ENCODE measurements at places on chromosomes 4 and X.

DNA sequence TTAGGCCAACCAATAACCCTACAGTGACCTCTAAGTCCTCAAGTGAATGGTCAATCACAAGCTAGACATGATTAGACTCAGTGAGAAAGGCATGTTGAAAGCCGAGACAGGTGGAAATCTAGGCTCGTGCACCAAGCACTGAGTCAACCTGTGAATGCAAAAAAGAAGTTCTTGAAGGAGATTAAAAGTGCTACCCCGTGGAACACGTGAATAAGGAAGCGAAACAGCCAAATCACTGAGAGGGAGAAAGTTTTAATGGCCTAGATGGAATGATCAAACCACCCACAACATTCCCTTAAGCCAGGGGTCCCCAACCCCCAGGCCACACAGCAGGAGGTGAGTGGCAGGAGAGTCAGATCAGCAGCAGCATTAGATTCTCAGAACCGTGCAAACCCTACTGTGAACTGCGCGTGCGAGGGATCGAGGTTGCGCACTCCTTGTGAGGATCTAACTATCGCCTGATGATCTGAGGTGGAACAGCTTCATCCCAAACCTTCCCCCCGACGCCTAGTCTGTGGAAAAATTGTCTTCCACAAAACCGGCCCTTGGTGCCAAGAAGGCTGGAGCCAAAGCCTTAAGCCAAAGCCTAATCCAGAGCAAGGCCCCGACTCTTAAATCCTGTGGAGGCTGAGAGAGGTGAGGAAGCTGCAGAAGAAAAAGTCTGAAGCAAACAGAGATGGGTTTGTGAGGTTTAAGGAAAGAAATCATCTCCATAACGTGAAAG is 19.5 kb upstream of the PDE6B start:
- DNase-seq = no peak

- no peak for DNase-seq
These were observed 100.3 kb upstream of the RPL34 start for GRCh38 chr4:108519911-108520601.

DNA sequence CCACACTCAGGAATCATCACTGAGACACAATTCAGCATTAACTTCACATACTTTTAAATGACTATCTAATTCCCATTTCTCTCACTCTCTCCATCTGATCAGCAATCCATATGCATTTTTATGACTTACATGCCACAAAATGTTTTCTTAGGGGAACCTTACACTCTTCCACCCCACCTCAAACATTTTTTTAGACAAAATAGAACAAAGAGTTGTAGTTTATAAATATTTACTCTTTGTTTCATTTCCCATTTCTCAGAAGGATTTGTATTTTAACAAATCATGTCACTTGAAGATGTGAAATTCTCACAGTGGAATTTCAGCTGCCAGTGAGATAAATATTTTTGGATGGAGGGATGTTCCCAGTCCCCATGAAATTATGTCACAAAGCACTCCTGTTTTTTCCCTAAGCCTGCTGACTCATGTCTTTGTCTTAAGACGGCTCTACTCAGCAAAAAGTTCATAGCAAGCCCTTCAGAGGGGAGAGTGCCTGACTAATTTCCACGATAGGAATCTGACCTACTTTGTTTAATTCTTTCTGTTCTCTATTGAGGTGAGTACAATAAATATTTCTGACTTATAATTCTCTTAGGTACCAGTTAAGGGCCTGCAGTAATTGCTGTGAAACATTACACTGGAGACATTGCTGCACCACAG is 257.7 kb downstream of the THOC2 start:
- DNase-seq = no peak

DNA sequence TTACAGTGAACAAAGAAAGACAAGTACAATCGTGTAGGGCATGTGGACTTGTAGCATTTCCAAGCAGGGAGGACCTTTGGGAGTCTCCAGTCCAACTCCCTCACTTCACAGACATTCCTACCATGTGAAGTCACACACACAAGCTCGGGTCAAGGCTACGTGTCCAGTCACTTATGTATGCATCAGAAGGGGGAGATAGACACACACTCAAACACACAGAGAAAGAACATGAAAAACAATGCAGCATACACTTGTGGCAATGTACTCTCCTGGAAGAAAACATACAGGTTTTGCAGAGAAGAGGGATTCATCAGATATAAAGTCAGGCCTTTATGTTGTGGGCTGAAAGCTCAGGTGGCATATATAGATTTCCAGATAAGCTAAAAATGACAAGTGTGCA is 136.1 kb upstream of the MID1 start:
- DNase-seq = no peak

GRCh38 chr4:8351931-8352367 is 82.4 kb downstream of the HTRA3 start:
- no peak for DNase-seq

DNA sequence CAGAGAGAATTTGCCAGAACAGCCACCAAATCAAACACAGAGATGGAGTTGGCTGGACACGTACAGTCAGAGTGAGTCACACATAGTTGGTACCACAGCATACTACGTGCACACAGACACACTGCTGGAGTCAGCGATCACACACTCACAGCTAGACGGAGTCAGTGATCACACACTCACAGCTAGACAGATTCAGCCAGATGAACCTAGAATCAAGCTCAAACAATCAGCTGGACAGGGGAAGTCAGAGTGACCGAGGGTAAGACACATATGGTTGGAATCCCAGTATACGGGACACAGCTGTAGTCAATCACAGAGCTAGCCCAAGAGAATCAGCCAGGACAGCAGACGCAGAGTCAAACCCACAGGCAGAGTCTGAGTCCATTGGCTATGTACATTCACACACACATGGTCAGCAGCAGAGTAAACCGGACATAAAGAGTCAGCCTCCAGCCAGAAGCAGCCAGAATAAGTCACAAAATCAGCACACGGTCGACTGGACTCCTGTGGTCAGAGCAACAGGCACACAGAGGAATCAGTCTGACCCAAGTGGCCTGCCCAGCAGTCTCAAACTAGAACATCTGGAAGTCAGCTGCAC is 4.6 kb downstream of the SLC38A5 start:
- no peak for DNase-seq

DNA sequence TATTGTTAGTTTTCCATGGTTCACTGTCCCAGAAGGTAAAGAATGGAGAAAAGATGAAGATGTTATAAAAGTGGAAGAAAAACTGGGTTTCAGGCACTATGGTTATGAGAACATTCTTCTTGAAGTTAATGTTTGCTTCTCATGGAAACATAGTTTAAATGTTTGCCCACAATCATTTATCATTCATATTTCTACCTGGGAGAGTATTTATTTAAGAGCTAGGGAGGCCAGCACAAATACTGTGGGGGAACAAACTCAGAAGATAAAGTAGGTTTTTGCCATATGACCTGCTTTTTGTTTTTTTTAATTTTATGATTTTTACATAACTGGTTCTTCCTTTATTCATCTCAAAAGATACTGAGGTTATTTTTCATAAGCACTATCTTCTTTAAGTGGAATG is 96.8 kb downstream of the GC start:
- DNase-seq = no peak

DNA sequence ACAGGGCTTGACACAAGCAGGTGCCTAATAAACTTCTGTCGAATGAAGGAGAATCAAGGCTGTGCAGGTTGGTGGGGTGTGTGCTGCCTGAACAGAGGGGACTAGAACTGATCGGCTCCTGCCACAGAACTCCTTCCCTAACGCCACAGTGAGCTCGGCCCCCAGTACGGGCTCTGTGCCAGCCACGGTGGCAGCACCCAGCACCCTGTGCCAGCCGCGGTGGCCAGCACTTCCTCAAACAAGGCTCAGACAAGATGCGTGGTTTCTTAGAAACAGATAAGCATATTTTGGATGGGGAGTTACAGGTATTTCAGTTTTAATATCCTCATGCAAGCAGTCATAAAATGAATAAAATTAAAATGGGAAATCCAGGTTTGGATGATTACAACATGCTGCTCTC is 26.0 kb upstream of the C4orf50 start:
- no peak for DNase-seq

GRCh38 chr4:137623013-137623412 is 90.7 kb upstream of the PCDH18 start:
- no peak for DNase-seq

- no peak for DNase-seq
These were observed 5.9 kb upstream of the PLAC1 start for GRCh38 chrX:134664202-134664601.

- no peak for DNase-seq
These were observed 92.5 kb downstream of the PPP3CA start for GRCh38 chr4:101254776-101255175.

DNA sequence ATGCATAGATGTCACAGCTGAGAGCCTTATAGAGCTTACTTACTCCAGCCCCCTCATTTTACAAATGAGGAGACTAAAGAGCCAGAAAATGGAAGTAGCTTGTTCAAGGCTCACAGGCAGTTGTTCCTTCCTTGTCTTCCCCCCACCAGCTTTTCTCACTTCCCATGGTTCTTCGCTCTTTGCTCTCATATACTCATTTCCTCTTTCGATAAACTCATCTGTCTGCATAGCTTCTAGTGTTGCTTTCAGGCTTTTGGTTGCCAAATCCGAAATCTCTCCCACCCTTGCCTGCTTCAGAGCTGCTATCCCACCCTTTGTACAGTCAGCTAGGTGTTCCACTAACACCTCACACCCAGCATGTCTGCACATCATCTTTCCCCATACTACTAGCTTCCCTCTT is 25.0 kb upstream of the GJB1 start:
- no peak for DNase-seq

GRCh38 chrX:153414856-153415510 is 3.7 kb downstream of the ZFP92 start:
- DNase-seq = no peak

DNA sequence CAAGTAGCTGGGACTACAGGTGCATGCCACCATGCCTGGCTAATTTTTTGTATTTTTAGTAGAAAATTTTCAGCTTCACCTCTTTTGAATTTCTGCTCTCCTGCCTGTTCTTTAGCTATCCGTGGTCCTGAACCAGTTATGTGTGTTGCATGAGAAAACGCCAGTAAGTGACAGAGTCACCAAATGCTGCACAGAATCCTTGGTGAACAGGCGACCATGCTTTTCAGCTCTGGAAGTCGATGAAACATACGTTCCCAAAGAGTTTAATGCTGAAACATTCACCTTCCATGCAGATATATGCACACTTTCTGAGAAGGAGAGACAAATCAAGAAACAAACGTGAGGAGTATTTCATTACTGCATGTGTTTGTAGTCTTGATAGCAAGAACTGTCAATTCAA is 13.9 kb downstream of the ALB start:
- DNase-seq = no peak

DNA sequence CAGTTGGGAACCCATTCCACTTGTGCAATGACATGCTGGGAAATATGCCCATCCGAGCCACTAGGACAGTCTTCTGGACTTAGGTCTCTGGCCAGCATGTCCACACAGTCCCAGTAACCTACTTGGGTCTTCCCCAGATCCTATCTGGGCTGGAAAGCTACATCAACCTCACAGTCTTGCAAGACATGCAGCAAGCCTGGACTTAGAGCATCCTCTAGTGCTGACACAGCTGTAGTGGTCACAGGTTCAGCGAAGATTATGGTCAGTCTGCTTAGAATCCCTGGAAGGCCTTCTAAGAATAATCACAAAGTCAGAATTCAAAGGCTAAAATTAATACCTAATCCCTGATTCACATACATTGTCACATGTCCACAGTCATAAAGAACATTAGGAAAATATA is 842.7 kb downstream of the STPG2 start:
- DNase-seq = no peak

- DNase-seq = no peak
These were observed 34.8 kb downstream of the ASMT start for GRCh38 chrX:1649621-1650020.

DNA sequence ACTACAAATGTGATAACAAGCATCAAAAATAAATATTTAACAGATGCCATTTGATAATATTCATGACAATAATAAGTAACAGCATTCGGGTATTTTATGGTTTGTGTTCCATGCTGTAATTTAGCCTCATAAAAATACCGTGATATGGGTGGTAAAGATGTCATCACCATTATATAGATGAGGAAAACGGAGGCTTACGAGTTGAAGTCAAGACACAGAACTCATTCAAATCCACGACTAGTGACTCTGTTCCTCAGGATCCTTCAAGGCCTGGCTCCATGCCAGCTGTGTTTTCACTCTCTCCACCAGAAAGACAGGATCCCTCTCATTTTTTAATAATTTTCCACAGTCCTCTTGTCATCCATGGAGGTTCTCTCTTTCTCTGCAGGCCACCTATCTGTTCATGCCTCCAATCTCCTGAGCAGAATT is 94.5 kb downstream of the APBB2 start:
- no peak for DNase-seq

GRCh38 chr4:185275501-185275900 is 66.1 kb downstream of the SNX25 start:
- DNase-seq = no peak

DNA sequence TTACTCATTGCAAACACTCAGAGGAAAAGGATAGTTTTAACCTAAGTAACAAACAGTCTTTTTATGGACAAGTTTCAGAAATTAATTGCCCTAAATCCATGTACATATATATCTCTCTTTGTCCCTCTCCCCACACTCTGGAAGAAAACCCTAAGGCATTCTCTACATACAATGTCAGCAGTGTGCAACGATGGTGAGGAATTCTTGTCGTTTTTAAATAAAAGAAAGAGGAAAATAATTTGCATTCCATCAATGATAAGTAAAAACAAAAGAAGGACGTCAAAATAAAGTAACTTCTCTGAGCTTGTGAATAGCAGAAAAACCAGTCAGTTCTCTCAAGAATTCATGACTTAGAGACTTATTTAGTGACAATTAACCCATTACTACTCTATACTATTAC is 550.5 kb upstream of the DIPK2B start:
- no peak for DNase-seq

- DNase-seq = no peak
These were observed 155.8 kb upstream of the IGFBP7 start for GRCh38 chr4:57265831-57266582.

- no peak for DNase-seq
These were observed 11.5 kb upstream of the ZNF718 start for GRCh38 chr4:112771-113170.

GRCh38 chr4:139921429-139922184 is 232.4 kb downstream of the MAML3 start:
- no peak for DNase-seq

Measured in stimulated activated CD4-positive, alpha-beta T cell treated with anti-CD3 and anti-CD28 coated beads, Interleukin-1b, Interleukin-23, amount 100 ng/mL, for 1 hour (primary cell).